ENCODE measurements at places on chromosomes 16 and 17.

DNA sequence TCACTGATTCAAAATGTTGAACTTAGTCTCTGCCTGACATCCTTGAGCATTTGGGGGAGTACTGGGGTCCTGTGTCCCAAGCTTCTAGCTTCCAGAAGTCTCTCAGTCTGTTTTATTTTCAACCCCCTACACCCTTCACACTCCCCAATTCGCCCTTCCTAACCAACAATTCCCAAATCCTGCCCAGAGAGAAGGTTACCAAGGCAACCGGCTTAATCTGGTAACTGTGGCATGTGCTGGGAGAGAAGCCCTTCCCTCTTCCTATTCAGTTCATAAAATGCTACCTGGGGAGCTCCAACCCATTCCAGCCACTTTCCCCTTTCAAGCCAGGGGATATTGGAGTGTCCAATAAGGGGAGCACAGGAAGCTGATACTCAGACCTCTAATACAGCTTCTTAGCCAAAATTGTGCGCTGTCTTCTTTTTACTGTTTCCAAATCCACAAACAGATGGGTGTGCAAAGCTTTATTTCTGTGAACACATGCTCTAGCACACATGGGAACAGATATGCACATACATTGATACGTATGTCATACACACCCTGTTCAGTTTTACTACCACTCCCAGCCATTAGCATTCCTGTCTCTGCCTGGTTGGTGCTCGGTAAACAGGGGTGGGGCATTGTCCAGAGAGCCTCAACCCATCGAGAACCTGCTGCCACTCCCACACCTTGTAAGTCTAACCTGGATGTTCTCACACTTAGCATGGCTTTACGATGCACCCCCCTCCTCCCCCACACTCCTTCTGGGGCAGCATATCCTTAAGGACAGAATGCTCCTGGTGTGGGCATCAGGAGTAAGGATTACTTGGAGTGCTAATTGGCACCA, 1.1 kb upstream of the RAPGEFL1 start:
- DNase-seq: no peak

- DNase-seq: no peak
These were observed 211.9 kb downstream of the PRKCA start for GRCh38 chr17:66514227-66514806.

GRCh38 chr16:71896764-71897368, 1.5 kb downstream of the IST1 start:
- no peak for DNase-seq

DNA sequence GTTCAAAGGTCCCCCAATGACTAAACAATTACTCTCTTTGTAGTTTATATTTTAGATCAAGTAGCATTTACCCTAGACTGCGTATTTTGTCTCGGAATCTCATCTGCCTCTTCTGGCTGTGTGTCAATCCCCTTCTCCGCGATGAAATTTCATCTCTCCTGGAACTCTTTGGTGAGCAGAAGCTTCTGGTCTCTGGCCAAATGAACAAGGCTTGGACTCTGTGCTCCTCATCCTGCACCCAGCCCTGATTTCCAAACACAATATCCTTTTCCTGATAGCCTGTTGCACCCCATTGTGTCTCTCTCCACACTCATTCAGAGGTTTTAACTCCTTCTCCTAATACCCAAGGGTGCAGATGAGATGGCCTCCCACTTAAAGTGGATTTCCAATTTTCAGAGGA, 609.4 kb upstream of the CDH5 start:
- DNase-seq: no peak

DNA sequence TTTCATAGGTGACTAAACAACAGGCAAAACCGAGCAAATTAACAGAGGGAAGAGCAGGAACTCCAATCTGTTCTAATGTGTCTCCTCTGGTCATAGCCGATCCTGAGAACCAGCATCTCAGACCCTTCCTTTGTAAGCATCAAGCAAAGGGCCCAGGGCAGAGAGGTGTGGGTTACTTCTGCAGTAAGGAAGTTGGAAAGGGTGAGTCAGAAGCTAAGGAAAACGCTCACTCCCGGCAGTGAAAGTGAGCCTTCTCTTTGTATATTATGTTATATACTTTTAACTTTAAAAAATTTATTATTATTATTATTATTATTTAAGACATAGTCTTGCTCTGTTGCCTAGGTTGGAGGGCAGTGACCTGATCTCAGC, 77.7 kb downstream of the MRM3 start:
- no peak for DNase-seq

DNA sequence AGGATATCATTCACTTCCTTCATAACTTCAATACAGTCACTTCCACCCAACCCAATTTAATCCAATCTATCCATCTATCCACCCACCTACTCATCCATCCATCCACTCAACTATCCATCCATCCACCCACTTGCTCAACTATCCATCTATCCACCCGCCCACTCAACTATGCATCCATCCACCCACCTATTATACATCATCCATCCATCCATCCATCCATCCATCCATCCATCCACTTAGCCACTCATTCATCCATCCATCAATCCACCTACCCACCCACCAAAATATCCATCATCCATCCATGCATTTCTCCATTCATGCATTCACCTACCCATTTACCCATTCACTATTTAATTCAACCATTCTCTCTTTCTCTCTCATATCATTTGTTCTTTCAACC, 179.5 kb downstream of the HAPSTR1 start:
- DNase-seq: no peak

DNA sequence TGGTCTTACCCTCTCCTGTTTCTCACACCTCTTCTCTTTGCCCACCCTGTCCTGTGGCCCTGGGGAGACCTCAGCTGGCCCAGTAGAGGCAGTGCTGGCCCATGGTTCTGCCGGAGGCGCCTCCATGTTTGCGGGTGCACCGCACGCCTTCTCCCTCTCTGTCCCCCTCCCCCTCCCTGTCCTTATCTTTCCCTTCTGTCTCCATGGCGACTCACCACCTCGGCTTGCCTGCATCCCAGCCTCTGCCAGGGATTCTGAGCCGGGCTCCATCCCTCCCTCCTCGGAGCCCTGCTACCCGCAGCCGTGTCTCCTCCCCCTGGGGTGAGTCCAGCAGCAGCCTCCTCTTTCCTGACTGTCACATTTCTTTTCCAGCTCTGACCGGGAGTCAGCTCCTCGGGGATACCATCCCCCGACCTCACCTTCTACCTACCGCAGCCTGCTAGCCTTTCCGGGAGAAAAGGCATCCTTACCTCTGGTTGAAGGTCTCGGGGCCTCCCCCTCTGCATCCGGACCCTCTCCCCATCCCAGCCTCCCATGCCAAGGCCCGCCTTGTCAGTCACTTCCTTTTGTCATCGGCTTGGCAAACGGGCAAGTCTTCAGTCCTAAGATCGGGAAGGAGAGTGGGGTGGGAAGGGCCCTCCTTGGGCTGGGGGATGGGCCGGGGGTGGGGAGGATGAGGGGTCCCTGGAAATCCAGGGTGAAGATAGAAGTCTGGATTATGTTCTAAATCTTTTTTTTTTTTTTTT, at the start of gene RNF112:
Gene RNF112 (plus strand): TSS at position 358 of the 746 bp plus-strand sequence. CDS start 177 bp downstream, at position 535.
- DNase-seq: no peak

GRCh38 chr17:19978209-19978802, 678 bp upstream of the AKAP10 start:
- no peak for DNase-seq

- DNase-seq: no peak
These were observed 2.5 kb upstream of the HP start for GRCh38 chr16:72051818-72052217.

DNA sequence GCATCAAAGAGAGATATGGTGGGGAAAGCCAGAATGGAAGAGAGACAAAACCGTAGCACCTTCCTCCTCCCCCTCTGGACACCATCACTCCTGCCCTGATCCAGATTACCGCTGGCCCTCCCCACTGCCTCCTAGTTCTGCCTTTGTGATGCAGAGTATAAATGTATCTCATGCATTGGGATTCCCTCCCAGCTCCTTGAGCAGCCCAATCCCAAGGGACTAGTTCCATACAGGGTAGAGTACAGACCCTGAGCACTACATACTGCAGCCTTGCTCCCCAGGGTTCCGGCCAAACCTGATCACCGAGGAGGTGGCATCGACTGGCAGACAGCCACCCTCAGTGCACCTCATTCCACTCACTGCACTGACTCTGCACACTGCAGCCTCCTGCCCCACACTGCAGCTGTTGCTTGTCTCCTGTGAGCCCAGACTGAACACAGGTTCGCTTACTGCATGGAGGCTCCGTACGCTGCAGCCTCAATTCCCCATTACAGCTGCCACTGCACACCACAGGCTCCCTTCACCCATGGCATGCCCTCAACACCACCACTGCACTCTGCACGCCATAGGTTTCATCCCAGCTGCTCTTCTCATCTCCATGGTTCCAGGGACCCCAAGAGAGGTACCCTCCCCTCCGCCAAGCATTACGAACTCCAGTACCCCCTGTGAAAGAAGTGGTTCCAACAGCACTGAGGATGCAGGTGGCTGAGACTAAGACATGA, 1.7 kb upstream of the THRA start:
- DNase-seq: no peak

GRCh38 chr16:51876934-51877333, 670.0 kb downstream of the TOX3 start:
- no peak for DNase-seq

- DNase-seq: no peak
These were observed 159.1 kb downstream of the WWOX start for GRCh38 chr16:78258375-78259065.

DNA sequence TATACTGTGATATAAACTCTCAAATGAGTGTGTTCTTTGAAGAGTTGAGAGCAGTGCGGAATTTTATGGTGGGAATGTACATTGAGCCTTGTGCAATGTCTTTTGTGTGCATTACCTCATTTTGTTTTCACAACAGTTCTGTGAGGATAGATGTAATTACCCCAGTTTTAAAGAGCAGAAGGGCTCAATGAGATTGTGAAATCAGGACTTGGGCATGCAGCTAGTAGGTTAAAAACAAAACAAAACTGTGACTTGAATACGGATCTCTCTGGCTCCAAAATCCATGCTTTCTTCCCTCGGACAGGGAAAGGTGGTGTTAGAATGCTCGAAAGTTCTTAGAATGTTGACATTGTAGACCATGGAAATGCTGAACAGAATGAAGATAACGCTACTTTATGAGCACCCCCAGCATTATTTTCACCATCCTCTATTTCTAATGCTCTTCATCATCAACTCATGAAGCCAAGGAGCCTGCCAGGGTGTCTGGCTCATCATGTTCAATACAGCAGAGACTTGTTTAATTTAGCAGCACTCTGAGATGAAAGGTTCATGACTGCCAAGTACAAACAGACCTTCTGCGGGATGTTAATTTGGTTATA, 17.1 kb downstream of the MRTFB start:
- DNase-seq: no peak

DNA sequence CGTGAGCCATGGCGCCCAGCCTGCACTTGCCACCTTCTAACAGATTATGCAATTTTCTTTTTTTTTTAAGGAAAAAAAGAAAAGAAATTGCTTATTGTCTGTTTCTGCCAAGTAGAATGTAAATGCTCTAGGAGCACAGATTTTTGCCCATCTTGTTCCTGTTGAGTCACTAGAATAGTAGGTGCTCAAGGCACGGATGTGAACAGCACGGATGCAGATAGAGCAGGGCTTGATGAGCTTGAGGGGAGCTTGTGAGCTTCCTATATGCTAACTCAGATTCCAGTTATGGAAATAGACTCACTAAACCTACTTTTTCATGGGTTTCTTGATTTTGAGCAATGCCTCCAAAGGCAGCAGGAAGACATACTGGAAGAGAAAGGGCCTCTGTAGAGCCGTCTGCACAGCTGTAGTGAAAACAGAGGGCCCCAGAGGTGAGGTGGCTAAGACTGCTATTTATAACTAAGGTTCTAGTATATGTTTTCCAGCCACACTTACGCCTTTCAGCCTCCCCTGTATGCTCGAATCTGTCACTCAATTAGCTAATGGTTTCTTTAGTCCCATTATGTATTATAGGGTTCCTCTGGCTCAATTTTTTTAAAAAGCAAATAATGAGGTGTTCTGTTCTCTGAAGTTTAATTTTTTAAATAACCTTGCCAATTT, 72.8 kb downstream of the WWP2 start:
- DNase-seq: no peak

- no peak for DNase-seq
These were observed 1509.2 kb downstream of the CDH11 start for GRCh38 chr16:63612462-63613227.

DNA sequence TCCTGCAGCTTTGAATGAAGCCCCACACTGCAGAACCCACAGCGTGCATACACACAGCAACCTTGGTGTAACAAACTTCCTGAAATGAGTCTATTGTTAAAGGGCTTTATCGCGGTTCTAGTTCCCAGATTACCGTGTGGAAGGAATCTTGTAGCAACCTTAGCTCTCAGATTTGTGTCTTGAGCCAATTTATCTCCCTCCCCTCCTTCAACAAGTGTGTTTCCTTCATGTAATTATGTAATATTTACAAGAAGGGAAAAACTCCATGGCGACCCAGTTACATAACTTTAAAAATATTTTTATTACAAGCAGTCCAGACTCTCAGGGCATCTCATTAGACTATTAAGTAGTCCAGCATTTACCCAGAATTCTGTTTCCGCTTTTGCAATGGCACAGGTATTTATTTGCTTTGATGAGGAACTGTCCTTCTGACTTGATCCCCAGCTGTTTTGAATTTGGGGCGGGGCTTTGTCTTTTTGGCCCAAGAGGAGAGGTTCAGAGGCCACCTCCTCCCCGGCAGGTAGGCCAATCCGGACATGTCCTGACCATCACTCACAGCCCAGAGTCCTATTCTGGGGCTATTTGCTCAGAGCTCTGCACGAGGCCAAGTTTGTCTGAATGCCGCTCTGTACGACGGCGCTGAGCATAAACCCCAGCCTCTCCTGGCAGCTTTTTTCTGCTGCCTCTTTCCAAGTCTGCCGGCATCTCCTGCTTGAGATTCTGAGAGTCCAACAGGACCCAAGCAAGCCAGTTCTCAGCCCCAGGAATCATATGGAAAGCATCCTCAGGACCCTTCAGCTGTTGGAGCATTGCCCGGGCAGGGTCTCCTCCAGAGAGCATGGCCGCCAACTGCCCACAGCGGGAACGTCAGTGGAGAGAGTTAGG, 35.6 kb downstream of the CLEC16A start:
- DNase-seq: no peak

DNA sequence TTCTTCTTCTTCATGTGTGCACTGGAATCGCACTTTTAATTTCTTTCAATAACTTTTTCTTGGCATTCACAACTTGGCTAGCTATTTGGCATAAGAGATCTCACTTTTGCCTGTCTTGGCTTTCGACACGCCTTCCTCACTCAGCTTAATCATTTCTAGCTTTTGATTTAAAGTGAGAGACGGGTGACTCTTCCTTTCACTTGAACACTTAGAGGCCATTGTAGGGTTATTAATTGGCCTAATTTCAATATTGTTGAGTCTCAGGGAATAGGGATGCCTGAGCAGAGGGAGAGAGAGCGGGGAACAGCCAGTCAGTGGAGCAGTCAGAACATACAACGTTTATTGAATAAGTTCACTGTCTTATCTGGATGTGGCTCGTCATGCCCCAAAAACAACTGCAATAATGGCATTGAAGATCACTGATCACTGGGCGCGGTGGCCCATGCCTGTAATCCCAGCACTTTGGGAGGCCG, 200.3 kb downstream of the SEC14L1 start:
- DNase-seq: no peak

- peak; percentile 55 for DNase-seq
These were observed 15.3 kb downstream of the TBCD start for GRCh38 chr17:82767041-82767754.

Measured in ACHN (cell line).